A549 treated with dexamethasone at 1 μM for 4 hours (cell line): ENCODE measurements at places on chromosomes 6 and 20. TPM values are rescaled to one million over a fixed set of nuclear protein-coding genes. Genes with fewer than 3 reads are reported as not detected.

Gene ADGB
- total RNA-seq = not detected in 5 replicates

Gene PAX1
- 0.05 to 0.11 TPM in 2 of 5 replicates, not detected in the others for total RNA-seq

Gene SLC17A2
- not detected in 5 replicates for total RNA-seq

Gene NRN1
- 0.61 to 0.95 TPM (median 0.75 TPM) in 5 replicates for total RNA-seq

Gene LTB
- 0.20 to 0.46 TPM (median 0.32 TPM) in 5 replicates for total RNA-seq

Gene EFCAB8
- total RNA-seq = not detected in 5 replicates

Gene FNDC11
- 0.14 to 0.38 TPM (median 0.24 TPM) in 5 replicates for total RNA-seq

Gene SSTR4
- total RNA-seq = 0.43 to 1.1 TPM (median 0.64 TPM) in 5 replicates

Gene ZNF165
- 0.73 to 0.88 TPM (median 0.81 TPM) in 5 replicates for total RNA-seq

Gene MYT1
- 0.14 to 0.89 TPM (median 0.27 TPM) in 5 replicates for total RNA-seq

Gene SPATA25
- 0.34 to 0.57 TPM (median 0.49 TPM) in 4 of 5 replicates, not detected in the other for total RNA-seq

Gene GABRR1
- not detected in 5 replicates for total RNA-seq

Gene CST2
- 0.76 to 1.8 TPM (median 1.4 TPM) in 5 replicates for total RNA-seq

Gene BMP5
- 0.01 to 0.04 TPM in 2 of 5 replicates, not detected in the others for total RNA-seq

Gene DZANK1
- total RNA-seq = 2.0 to 2.8 TPM (median 2.6 TPM) in 5 replicates
